Activated CD4-positive, CD25-positive, alpha-beta regulatory T cell treated with anti-CD3 and anti-CD28 coated beads, Interleukin-2, amount 50 U/mL, for 72 hours (primary cell): ENCODE measurements at places on chromosomes 3 and 15.
A peak's percentile ranks its signal among the peaks of the same experiment; 100 is the strongest.

GRCh38 chr15:88022716-88023115 lies 233.8 kb downstream of the NTRK3 start:
- no peak for DNase-seq

DNA sequence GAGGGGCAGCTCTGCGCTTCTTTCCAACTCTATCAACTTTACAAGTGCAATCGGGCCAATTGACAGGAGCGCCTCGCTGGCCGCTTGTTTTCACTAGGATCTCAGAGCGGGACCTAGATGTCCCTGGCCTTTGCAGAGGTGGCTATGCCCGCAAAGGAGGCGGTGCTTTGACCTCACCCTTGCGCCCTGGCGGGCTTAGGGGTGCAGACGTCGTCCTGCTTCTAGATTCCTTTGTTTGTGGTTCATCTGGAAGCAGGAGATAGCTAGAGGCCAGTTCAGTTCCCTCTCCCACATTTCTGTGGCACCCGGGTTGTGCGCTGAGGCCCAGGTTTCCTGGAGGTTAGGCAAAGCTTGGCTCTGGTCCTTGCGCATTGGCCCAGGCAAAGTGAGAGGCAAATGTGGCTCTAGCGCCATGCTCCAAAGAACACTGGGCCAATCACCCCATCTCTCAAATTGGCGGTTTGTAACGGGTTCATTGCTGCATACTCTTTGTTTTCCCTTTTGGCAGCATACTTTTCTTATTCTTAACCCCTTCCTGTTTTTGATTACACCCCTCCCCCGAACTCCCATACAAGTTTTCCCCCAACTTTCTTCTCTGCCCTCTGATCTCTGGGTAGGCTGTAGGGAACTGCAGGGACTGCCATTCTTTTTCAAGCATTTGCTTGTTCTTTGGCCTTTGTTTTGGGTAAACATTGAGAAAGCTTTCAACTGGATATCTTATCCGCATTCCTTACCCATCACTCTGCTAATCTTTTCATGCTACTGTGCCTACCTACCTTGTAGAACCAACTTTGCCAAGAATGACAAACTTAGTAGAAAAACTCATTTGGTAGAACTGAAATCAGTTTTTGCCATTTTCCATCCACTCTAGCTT lies 1.4 kb downstream of the PPM1L start:
- DNase-seq, result no peak

DNA sequence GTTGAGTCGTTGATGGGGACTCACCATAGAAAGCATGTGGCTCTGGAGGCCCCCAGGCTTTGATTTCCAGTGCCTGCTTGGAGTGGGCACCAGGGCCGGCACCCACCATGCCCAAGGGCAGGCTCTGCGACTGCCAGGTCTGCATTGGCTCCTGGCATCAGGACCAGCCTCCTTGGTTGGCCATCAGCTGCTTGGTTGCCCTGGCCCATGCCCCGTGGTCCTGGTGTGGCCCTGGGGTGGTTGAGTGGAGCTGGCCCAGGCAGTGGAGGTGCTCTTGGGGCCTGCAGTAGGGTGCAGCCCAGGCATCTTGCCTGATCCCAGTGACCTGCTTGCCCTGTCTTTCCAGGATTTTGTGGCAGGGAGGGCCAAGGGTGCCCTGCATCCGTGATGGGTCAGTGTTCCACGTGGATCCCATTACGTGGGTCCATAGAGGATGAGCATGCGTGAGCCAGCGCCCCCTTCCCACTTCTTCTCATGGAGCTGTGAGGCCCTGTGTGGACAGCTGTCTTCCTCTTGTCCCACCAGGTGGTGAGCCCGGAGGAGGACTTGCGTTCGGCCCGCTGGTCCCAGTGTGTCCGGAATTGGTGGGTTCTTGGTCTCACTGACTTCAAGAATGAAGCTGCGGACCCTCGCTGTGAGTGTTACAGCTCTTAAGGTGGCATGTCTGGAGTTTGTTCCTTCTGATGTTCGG lies 187.0 kb downstream of the UBE3A start:
- DNase-seq, result no peak

DNA sequence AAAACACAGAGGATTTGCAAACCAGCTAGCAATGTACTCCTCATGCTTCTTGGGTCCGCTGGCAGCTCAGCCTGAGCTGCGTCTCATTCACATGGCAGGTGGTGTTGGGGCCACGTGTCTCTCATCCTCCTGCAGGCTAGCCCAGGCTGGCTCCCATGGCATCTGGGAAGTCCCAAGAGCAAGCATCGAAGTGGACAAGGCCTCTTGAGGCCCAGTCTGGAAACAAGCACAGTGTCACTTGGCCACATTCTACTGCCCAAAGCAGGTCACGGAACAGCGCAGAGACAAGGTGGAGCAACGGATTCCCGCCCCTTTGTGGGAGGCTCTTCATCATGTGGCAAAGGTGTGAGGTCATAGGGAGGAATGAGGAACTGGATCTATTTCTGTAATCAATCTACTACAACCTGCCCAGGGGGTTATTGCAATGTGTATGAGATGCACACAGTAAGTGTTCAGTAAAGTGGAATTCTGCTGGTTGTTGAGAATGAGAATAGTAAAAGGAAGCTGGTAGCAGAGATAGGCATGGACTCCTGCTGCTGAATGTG lies 128.3 kb downstream of the TPRA1 start:
- no peak for DNase-seq

- no peak for DNase-seq
Observed at GRCh38 chr15:81024265-81024872, 23.6 kb downstream of the TLNRD1 start.

DNA sequence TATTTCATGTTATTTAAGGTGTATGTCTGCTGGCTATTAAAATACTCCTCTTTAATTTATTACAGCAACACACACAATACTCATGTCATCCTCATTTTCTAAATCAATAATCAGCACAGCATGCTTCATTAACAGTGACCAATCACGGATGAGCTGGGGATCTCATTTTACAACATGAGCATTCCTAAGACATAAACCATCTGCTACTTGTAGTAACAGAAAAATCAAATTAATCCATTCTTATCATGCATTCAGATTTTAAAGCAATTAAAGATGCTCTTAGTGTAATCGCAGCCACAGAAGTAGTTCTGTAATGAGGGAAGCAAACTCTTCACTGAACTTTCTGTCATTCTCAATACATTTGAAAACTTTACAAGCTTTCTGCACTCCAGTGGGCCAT lies 191.1 kb downstream of the TBC1D5 start:
- no peak for DNase-seq

DNA sequence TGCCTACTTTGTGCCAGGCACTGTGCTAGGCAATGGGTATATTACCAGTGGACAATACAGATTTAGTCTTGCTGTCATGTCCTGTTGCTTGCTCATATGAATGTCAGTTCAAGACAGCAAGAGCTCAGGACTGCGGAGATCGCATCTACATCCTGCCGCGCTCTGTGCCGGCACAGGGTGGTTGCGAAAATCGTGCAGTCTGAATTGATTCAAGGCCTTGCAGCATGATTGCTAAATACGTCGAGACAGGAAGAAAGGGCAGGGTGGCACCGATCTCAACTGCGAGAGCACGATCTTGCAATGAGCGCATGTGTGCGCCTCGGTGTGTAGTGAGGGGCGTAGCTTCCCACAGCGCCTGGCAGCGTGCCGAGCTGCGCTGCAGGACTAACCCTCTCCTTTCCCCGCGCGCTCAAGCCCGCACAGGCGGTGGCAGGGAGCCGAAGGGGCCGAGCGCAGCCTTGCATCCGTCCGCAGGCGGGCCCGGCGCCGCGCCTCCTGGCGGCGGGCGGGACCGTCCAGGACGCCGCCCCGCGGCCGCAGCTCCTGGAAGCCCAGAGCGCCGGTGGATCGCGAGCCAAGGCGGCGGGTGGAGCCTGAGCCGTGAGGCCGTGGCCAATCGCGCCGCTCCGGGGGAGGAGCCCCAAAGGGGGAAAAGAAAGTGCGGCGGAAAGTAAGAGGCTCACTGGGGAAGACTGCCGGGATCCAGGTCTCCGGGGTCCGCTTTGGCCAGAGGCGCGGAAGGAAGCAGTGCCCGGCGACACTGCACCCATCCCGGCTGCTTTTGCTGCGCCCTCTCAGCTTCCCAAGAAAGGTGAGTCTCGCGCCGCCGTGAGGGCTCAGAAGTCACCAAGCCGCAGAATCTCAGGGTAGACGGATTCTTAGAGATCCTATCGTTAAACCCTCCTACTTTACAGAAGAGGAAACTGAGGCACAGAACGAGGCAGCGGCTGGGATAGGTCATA lies at the start of gene IL1RAP:
Gene IL1RAP, plus strand, starts transcription at position 677 of the 962 bp plus-strand sequence. CDS start 50,205 bp downstream, outside the sequence.
- DNase-seq, result peak; percentile 81

GRCh38 chr3:101950985-101951733 lies 101.8 kb downstream of the NFKBIZ start:
- no peak for DNase-seq

- no peak for DNase-seq
Observed at GRCh38 chr15:69451951-69452691, 497 bp upstream of the RPLP1 start.

GRCh38 chr15:50107591-50108408 lies 11.2 kb downstream of the ATP8B4 start:
- DNase-seq, result no peak

- no peak for DNase-seq
Observed at GRCh38 chr3:55014081-55014480, 86.2 kb upstream of the LRTM1 start.

DNA sequence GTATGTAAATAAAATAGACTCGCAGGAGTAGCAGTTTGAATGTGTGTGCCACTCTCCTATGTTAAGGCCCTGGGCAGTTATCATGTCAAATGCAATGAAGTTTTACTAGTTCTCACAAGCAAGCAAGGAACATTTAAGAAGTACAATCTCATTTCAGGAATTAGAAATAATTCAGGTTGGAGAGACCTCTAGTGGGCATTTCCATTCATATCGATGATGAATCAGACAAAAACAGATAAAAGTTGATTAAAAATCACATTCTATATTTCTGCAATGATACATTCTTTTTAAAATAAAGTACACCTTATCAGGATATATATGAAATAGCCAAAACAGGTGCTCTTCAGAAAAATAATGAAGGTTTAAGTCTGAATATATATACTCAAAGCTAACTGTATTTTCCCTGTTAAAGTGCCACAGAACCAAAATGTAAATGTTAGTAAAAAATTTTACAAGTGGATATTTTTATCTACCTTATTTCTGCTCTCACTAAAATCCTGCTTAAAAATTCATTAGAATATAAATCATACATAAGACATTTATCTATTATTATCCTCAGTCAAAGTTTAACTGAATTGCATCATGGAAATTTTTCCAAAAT lies 492.4 kb upstream of the FRG2C start:
- DNase-seq, result no peak

GRCh38 chr15:66647358-66647757 lies 54.7 kb upstream of the SMAD6 start:
- no peak for DNase-seq

DNA sequence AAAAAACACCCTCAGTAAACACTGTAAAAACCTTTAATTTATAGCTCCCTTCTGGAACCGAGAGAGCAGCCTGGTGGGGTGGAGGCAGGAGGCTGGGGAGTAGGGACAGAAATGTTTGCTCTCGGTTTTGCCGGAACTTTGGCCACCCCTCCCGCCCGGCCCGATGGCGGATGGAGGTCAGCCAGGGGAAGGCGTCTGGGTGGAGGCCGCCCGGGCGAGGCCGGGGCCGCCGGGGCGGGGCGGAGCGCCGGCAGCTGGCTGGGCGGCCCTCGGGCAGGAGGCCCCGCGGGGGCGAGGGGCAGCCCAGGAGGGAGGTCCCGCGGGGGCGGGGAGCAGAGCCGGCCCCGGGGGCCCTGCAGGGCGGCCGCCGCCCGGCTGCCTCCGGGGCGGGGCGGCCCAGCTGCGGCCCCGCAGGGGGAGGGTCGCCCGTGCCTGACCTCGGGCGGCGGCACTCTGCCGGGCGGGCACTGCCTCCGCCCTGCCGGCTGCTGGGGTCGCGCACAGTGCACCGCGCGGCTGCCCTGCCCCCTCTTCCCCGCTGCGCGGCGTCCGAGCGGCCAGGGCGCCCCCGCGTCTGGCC lies 829 bp upstream of the SKIL start:
- DNase-seq, result peak; percentile 72

GRCh38 chr3:84987706-84988504 lies 29.1 kb downstream of the CADM2 start:
- DNase-seq, result no peak

DNA sequence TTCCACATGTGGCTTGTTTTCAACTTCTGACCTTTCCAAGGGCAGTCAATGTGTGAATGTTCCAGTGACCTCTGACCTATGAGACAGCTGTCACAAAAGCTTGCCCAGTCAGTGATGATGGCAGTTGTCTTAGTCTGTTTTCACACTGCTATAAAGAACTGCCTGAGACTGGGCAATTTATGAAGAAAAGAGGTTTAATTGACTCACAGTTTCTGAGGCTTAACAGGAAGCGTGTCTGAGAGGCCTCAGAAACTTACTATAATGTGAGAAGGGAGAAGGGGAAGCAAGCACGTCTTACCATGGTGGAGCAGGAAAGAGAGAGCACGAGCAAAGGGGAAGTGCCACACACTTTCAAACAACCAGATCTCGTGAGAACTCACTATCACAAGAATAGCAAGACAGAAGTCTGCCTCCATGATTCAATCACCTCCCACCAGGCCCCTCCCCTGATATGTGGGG lies 95.6 kb downstream of the ECT2 start:
- no peak for DNase-seq
